ENCODE measurements at places on chromosomes 11 and 22. TPM values are rescaled to one million over a fixed set of nuclear protein-coding genes. Genes with fewer than 3 reads are reported as not detected.
A peak's percentile ranks its signal among the peaks of the same experiment; 100 is the strongest.

- peak; percentile 39 for DNase-seq
Observed at GRCh38 chr22:33889748-33890147, 30.5 kb downstream of the LARGE1 start.

DNA sequence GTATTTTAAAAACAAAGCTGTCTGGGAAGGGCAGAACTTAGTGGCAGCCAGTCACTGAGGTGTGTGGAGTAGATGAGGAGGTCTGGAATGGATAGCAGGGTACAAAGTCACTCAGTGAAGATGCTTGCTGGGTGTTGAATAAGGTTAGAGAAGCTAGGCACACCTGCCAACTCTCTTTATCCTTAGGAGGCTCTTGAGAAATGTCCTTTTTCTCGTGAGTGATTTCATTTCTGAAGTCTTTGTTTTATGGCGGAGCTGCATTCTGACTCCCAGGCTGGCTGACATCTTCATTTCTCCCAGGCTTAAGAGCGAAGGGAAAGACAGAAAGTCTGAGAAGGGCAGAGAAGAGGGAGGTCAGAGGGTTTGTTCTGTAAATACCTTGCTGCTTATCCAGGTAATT lies 31.0 kb downstream of the CECR2 start:
- DNase-seq: no peak

DNA sequence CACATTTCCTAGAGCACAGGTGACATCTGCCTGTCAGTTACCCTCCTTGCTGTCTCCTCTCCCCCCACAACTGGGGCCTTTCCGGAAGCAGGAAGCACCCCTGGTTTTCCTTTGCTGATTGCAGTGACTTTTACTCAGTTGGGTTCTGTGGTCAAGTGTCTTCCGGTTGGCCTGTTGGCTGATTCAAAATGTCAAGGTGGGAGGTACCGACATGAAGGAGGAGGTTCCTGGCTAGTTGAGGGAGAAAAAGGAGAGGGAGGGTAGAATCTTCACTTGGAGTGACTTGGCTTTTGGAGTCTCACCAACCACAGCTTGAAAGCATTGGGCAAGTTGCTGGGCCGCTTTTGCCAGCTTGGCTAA lies 9.3 kb upstream of the ADAMTS15 start:
- peak; percentile 3 for DNase-seq

GRCh38 chr22:40626851-40627250 lies 9.7 kb downstream of the MRTFA start:
- no peak for DNase-seq

Gene MB
- total RNA-seq: 11,872 TPM

DNA sequence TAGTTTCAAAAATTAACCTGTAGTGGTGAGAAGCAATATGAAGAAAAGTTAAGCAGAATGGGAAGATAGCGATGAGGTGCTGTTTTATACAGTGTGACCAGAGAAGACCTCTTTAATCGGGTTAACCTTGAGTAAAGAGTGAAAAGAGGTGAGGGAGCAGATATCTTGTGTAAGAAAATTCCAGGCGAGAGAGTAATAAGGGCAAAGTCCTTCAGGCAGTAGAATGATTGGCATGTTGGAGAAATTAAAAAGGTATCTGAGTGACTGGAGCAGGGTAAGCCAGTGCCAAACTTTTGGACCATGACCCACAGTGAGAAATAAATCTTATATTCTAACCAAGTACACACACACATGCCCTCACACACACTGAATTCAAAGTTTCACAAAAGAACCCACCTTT lies 374.7 kb upstream of the LARGE1 start:
- no peak for DNase-seq
